ENCODE measurements at places on chromosomes 7 and 10.

GRCh38 chr10:48813825-48814224, 125.8 kb downstream of the LRRC18 start:
- DNase-seq = no peak

DNA sequence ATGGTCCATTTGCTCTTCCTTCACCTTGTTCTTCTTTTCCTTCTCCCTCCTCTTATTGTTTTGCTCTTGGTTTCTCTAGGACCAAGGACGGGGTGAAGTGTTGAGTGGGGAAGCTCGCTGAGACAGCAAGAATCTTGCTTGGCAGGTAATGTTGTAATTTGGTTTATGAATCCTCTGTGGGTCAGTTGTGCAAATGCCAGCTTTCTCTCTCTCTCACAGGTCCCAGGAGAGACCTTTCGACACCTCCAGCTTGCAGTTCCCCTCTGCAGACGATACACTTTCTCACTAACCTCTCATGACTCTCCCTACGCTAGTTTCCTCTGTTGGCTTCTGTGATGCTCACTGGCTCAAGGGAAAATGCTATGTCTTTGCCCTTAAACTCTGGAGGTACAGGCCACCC, 77.0 kb downstream of the FRMD4A start:
- no peak for DNase-seq

DNA sequence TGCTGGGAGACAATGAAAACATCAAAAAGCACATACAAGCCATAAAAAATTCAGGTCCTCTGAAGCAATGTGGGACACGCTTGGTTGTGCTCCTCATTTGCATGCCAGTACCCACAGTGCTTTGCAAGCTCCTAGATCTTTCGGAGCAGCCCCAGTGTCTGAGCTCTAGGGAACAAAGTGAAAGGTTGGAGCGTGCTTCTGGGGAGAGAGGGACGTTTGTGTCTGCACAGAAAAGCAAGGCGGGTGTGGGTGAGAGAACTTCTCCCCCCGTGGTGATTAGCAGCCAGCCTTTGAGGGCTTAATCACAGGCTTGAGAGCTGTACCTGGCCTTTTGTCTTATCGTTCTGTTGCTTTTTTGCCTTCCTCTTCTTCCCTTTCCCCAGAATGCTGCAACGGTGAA, 76.7 kb upstream of the HABP2 start:
- no peak for DNase-seq

- no peak for DNase-seq
These were observed 27.9 kb downstream of the MTURN start for GRCh38 chr7:30162622-30163124.

- DNase-seq = no peak
These were observed 70.6 kb downstream of the STK17A start for GRCh38 chr7:43653466-43653865.

DNA sequence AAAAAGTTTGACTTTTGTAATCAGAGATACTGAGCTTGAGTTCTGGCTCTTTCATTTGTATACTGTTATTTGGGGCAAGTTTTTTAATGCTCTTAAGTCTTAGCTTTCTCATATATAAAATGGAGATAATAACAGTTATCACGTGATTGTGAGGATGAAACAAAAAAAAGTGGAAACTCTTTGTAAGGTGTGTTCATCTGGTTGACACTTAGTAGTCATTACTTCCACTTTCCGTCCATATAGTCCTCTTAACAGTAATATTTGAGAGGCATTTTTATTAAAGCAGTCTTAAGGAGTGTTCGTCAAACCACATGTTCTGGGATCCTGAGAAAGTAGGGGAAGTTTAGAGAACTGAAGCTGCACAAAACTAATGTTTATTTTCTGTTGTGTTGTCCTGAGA, 65.6 kb downstream of the PTEN start:
- no peak for DNase-seq

DNA sequence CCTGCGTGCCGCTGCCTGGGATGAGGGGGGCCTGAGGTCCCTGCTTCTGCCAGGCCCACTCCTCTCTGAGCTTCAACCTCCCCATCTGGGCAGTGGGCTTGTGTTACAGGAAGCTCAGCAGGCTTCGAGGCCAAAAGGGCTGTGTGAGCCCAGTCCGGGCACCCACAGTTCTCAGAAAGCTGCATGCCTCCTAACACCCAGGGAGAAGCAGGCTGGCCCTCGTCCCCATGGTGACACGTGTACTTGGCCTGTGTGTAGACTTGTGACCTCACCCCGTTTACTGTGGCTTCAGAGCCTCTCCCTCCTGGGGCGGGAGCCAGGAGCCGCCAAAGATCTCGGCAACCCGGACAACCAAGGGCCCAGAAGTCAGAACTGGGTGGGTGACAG, 2.2 kb upstream of the GRIFIN start:
- no peak for DNase-seq

GRCh38 chr7:17183630-17184328, 114.7 kb upstream of the AHR start:
- DNase-seq = no peak

GRCh38 chr7:72217151-72217550, 195.0 kb downstream of the CALN1 start:
- DNase-seq = no peak

- DNase-seq = no peak
These were observed 154.3 kb upstream of the SEMA3D start for GRCh38 chr7:85341121-85341520.

DNA sequence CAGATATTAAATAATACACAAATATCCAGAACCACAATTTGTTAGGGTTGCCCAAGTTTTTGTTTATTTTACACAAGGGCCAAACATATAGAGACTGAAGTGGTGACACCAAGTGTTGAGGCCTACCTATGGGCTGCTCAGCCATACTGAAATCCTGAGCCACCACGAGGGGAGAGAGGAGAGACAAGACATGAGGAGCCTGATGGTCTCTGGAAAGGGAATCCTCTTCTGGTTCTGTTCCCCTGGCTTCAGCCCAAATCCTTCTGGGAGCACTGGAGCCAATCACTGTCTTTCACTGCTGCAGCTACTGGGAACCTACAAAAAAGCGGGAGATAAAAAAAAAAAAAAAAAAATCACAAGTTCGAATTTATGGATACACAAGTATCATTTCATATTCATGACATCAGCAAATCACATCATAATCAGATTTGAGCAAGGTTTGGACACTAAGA, 1.9 kb downstream of the SKIDA1 start:
- no peak for DNase-seq

DNA sequence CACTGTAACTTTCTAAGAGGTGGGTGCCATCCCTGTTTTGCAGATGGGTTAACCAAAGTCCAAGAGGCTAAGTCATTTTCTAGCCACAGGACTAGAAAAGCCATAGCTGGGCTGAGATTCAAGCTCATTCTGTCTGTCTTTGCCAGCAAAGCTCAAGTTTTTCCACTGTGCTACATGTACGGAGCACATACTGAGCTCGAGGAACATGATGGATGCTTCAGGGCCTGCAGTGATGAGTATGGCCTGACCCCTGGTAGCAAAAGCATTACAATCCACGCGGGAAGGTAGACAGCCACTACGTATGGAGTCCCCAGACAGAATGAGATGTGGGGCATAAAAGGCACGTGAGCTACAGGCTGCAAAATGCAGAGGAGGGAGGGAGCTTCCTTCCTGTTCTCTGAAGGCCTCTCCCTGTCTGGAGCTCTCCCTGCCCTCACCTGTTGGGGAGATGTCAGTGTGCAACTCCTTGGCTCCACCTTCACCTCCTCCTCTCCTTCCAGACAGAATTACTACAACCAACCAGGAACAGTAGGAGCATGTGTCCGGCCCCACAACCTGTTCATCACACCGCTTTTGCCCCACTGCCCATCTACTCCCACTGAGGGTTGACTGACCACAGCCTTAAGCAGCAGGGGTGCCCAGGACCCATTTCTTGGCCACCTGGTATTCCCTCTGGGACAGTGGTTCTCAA, 16.4 kb downstream of the ITPRIP start:
- peak; percentile 29 for DNase-seq

- DNase-seq = no peak
These were observed 3.9 kb downstream of the TECTB start for GRCh38 chr10:112286837-112287818.

DNA sequence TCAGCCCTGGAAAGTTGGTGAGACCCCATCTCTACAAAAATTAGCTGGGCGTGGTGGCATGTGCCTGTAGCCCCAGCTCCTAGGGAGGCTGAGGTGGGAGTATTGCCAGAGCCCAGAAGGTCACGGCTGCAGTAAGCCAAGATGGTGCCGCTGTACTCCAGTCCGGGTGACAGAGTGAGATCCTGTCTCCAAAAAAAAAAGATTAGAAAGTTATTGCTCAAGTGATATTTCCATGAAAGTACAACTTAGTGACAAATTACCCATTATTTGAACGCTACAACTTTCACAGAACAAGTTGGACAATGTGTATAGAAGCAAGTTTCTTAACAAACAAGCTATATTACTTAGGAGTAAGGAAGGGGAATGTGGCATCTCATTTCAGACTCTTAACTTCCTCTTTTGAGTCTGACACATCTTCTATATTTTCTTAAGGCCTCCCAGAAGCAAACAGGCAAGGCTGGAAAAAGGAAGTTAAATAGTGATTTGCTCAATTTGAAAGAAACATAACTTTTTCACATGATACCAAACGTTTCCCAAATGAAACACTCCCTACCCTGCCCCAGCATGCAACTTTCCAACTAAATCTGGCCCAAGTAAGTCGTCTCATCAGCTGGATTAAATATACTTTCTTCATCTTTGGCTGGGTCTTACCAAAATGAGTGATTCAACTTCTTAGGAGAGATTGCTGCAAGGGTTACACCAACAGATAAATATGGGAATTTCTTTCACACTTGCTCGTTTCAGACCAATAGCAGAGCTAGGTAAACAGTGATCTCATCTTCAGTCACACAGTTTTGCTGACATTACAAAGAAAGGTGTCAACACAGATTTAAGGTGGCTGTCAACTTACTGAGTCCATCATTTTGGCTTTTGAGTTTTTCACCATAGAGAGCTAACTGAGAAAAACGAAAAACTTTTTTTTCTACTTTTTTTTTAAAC, 66.3 kb upstream of the KLF6 start:
- DNase-seq = peak; percentile 55

- no peak for DNase-seq
These were observed 332.0 kb downstream of the NXPH1 start for GRCh38 chr7:8765374-8765773.

DNA sequence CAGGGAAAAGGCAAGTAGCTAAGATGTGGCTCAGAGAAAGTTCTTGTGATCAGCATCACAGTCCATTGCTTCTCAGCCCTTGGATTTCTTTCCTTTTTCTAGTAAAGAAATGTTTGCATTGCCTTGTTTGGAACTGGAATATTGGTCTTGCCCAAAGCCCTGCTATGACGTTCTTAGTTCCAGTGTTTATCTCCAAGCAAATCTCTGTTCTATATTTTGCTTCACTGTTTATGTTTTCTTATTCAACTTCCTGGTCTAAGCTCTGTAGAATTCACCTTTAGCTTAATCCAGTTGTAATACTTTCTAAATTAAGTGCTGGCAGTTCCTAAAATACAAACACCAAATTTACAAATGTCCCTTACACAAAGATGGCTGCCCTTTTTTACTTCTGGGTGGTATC, 88.7 kb upstream of the ZNF438 start:
- DNase-seq = no peak

- no peak for DNase-seq
These were observed 103.0 kb upstream of the DNAAF5 start for GRCh38 chr7:623464-623863.

DNA sequence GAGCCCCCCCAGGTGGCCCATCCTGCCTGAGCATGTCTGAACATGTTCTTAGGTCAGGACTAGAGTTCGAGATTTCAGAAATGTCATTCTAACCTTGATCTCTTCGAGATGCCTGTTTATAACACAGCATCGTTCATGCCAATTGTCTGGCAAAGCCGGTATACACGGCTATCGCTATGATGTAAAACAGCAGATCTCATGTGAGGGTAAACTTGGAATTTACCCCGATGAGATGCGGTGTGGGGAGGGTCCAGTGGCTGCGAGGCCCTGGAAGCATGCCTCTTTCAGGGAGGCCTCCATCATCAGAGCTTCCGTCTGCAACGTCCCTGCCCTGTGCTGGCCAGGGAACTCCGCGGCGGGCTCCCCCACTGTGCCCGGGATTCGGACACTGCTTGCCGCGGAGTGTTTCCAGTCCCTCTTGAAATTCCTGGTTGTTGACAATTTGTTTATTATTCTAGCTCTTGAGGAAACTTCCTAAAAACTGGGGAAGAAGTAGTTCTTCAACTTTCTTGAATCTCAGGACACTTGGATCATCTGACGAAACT, 168.6 kb upstream of the RHEB start:
- no peak for DNase-seq

DNA sequence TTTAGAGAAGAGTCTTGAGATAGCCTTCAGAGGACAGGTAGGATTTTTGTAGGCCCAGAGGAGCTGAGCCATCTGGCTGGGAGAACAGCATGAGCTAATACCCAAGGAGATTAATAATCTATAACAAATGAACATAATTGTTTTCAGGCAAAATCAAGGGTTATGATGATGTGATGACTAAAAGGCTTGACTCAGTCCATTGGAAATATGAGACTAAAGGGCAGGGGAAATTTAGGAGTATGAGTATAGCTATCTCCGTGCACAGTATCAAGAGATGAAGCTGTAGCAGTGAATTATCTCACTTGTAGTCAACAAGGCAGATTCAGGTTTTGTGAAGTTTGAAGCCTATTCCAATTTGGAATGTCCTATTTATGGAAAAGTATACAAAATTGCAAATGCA, 40.1 kb downstream of the CSTF2T start:
- no peak for DNase-seq

DNA sequence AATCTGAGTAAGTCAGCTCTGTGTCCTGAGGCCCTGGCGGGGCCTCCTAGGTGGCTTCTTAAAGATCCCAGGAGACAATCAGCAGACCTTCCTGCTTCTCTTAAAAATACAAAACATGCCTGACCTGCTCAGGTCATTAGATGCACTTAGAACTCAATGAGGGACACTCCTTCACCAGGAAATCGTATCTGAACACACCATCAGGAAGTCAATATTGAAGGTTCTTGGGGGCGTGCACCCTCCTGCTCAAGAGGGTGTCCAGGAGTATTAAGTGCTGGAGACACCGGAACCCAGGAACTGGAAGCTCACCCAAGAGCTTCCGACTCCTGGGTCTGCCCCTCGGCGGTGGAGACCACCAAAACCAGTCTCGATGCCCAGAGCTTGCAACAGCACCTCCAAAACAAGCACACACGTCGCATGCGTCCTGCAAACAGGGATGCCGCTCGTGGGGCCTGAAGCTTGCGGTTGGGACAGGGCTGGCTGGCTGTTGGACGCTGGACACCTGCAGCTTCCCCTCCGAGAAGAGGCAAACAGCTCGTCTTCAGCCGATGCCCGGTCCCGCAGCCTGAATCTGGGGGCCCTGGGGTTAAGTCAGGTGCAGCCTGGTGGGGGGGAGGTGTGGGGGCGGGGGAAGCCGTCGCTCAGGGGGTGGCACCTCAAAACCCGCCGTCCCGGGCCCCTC, 803 bp downstream of the RAPGEF5 start:
- DNase-seq = no peak

GRCh38 chr7:68063171-68063570, 1066.5 kb downstream of the TYW1 start:
- no peak for DNase-seq

DNA sequence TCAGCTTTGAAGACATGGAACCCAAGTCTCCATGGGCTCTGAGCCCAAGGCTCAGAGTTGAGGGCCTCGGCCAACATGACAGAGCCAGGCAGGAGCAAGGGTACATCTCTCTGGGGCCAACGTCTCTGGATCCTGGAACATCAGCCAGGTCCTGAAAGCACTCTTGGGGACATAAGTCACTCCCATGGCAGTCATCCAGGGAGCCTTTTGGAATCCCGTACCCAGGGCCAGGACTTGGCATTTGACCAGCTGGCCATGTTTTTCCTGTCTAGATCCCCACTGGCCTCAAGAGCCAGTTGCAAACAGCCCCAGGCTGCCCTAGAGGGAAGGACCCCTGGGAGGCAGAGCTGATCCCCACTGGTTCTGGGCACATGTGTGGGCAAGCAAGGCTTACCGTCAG, 4.3 kb upstream of the CXCL12 start:
- DNase-seq = no peak
